Naive thymus-derived CD8-positive, alpha-beta T cell (primary cell): ENCODE measurements at places on chromosomes 6 and 20. TPM values are rescaled to one million over a fixed set of nuclear protein-coding genes. Genes with fewer than 3 reads are reported as not detected.

Gene OR12D3
- polyA plus RNA-seq = not detected

Gene RHAG
- not detected for polyA plus RNA-seq

Gene ROS1
- not detected for polyA plus RNA-seq

Gene GSTA1
- not detected for polyA plus RNA-seq

Gene SLC22A2
- not detected for polyA plus RNA-seq

Gene ENPP4
- 5.1 TPM for polyA plus RNA-seq
